Activated CD8-positive, alpha-beta memory T cell treated with anti-CD3 and anti-CD28 coated beads, Interleukin-2, amount 50 U/mL, for 48 hours (primary cell): ENCODE measurements at places on chromosomes 2 and 18.
A peak's percentile ranks its signal among the peaks of the same experiment; 100 is the strongest.

DNA sequence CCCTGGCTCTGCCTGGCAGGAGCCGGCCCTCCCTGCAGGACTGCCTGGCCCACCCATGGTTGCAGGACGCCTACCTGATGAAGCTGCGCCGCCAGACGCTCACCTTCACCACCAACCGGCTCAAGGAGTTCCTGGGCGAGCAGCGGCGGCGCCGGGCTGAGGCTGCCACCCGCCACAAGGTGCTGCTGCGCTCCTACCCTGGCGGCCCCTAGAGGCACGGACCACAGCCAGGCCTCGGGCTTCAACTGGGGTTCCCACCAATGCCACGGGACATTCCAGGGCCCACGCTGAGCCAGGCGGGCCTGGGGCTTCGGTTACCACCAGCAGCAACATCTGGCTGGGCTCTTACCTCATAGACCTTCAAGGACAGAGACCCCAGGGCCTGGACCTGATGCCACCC is 6.1 kb upstream of the GMPPA start:
- no peak for DNase-seq

- no peak for DNase-seq
Observed at GRCh38 chr18:48946329-48946835, 4.4 kb downstream of the SMAD7 start.

DNA sequence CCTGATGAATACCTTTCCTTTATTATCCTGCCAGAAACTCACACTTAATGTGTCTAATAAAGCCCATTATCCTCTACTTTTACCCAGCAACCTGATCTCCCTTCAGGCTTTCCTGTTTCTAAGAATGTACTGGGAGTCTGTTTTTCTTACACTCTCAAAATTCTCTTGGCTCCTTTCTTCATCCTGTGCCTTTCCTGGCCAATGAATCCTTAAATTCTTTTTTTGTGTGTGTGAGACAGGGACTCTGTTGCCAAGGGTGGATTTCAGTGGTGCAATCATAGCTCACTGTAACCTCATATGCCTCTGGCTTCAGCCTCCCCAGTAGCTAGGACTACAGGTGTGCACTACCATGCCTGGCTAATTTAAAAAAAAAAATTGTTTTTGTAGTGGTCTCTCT is 72.7 kb downstream of the MAP2 start:
- DNase-seq = no peak

DNA sequence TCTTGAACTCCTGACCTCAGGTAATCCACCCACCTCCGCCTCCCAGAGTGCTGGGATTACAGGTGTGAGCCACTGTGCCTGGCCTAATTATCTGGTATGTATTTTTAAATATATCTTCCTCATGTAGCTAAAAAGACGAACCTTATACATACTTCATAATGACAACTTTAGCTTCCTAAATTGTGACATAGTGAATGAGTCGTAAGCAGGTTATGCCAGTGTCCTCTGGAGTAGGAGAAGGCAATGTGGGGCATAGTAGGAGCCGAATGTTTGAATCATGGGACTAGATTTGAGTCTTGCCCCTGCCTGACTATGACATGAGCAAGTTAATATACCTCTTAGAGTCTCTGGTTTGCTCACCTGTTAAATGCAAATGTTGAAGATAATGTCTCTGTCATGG is 95.8 kb upstream of the FOSL2 start:
- no peak for DNase-seq

GRCh38 chr2:234288974-234289455 is 207.9 kb downstream of the ARL4C start:
- DNase-seq = peak; percentile 88

DNA sequence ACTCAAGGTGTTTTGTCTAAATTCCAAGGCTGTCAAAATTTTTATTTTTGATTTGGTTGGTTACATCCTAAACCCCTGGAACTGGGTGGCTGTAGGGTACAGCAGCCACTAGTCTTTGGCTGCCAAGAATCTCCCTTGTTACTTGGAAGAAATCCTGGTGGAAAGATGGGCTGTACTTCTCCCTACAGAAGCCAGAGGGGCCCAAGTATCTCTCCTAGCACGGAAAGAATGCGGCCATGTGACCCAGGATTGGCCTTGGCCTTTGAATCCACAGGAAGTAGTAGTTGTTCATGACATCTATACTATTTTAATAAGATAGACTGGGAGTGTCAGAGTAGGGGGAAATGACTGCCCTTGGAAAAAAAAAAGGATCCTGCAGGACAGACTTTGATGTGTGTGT is 54.4 kb upstream of the MYO3B start:
- no peak for DNase-seq

DNA sequence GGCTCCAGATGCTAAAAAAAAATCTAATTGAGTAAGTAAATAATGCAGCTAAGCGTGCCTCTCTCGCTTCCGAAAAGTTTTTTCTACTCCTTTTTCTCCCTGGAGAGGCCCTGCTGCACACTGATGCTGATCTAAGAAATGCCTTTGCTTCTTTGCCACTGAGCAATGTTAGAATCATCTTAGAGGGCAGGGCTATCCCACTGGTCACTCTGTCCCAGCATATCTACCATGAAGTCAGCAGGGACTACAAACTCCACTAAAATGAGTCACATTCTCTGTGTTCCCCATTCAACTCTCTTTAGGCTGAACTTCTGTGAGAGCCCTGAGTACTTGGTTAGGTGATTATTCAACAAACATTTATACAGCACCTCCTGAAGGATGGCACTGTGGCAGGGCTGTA is 127.6 kb upstream of the LYPD1 start:
- DNase-seq = no peak
